ENCODE measurements at places on chromosomes 5 and 9.

DNA sequence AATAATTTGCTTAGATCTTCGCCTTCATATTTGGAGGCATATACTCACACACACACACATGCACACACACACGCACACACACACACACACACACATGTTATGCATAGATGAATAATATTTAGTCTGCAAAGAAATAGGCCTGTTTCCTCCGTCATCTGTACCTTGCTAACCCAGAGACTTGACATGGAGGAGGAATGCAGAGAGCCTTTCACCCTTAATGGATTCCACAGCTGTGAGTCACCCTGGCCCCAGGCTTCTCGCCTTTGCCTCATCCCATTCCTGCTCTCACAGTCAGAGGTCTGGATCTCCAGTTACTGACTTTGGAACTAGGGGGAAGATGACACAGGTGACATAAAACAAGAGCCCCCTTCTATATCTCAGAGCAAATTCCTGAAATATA, 29.7 kb downstream of the ZNF462 start:
- DNase-seq = no peak

DNA sequence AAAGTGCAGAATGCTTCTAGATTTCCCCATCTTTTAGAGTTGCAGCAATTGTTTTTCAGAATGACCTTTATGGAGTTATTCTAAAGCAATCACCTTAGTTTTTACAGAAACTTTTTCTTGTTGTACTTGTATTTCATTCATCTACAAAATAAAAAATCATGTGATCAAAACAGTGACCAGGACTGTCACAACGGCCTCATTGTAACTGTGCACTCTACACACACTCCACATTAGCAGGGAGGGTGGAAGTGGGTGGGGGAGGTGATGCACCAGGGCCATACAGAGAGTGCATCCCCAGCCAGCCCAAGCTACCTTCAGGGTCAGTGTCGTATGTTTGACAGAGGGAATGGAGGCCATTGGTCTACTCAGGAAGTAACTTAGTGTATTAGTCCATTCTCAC, 26.9 kb downstream of the EGFLAM start:
- DNase-seq = peak; percentile 23

GRCh38 chr5:72077390-72077789, 29.9 kb upstream of the MAP1B start:
- DNase-seq = no peak

- peak; percentile 12 for DNase-seq
These were observed 30.9 kb downstream of the SARDH start for GRCh38 chr9:133707065-133707762.

DNA sequence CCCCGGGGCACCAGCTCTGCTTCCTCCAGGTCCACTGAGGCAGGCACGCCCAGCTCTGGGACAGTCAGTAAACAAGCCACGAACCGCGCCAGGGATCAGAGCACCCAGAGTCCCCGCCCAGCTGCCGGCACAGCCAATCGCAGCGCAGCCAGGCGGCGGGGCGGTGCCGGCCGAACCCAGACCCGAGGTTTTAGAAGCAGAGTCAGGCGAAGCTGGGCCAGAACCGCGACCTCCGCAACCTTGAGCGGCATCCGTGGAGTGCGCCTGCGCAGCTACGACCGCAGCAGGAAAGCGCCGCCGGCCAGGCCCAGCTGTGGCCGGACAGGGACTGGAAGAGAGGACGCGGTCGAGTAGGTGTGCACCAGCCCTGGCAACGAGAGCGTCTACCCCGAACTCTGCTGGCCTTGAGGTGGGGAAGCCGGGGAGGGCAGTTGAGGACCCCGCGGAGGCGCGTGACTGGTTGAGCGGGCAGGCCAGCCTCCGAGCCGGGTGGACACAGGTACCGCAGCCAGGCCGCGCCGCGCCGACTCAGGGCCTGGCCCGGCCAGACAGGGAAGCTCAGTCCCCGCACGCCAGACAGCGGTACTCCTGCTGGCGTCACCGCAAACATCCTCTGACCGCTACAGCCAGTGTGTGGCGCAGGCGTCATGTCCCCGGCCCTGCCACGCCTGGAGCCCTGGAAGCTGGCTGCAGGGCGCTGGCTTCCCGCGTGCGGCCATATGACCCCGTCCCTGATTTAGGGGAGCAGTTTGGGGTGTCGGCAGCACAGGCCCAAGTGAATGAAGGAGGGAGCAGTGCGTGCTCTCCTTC, at the start of gene CTSL:
Gene CTSL, plus strand, starts transcription at position 220 of the 810 bp plus-strand sequence. CDS start 1,485 bp downstream, outside the sequence.
- peak; percentile 92 for DNase-seq

DNA sequence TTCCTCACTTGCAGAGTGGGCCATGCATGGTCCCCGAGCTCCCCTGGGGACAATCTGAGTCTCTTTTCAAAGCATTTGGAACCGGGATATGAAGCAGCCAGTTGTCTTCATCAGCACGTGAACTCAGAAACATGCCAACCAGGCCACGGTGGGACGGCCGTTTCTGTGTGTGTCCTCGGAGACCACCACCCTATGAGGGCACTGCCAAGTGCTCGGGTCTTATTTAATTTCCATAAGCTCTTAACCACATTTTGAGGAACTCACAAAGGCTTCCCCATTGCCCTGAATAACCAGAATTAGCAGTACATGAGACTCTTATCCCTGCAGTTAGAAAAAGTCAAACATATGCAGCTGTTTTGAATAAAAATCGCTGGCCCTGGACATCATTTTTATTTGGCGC, 60.1 kb downstream of the OTULIN start:
- DNase-seq = no peak

DNA sequence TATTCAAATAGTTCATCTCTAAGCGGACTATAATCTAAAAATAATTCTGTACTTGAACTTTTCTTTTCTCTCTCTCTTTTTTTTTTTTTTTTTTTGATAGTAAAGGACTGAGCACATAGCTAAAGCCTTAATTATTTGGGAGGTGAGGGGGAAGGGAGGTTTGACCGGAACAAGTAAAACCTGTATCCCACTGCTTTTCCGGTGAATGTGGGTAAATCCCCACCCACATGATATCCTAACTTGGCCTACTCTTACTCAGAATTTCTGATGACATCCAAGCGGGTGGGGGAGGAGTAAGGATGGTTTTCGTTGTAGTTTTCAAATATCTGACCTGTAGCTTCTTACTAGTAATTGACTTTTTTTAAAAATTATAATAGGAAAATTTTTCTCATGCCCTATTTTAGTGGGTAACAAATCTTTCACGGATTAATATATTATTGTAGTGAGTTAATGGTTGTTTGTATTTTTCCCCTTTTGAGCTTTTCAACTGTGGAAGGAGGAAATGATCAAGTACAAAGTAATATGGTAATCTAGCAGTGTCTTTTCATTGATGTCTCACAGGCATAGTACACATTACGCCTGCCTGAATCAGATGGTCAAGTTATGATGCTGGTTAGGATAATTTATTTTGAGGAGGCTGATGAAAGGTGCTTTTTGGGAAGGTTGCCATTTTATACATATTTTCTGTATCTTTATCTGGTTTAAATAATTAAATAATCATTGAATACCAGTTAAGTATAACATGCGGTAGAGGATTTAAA, 2.2 kb upstream of the ELL2 start:
- DNase-seq = no peak

GRCh38 chr9:14908295-14909180, 1.7 kb downstream of the FREM1 start:
- DNase-seq = no peak

DNA sequence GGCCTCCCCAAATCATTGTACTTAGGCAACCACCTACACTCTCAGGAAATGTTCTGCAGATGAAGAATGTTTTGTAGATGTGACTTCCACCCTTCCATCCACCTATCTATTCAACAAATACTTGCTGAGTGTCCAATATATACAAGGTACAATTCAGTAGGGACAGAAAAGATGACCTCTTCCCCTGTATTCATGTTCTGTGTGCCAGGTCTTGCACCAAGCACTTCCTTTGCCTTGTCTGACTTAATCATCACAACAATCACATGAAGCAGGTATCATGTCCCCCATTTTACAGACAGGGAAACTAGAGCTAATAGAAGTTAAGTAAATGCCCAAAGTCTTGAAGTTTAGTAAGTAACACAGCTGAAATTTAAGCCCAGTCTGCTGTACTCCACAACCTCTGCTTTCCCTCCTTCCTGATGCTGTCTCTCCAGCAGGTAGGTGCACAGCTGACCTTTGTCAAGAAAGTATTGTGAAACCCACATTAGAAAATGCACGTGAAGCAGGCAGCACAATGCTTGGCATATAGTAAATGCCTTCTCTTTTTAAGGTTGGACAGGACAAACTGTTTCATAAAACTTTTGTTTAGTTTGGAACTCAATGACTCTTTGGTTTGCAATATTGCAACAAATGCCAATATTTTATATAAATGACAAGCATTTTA, 296.5 kb downstream of the DEPDC1B start:
- no peak for DNase-seq

GRCh38 chr5:175694371-175695160, 36.7 kb downstream of the HRH2 start:
- no peak for DNase-seq

- no peak for DNase-seq
These were observed 15.4 kb downstream of the SEMA6A start for GRCh38 chr5:116559239-116559638.

- no peak for DNase-seq
These were observed 804.6 kb upstream of the COX7C start for GRCh38 chr5:85813146-85813545.

- no peak for DNase-seq
These were observed 345.6 kb downstream of the BNC2 start for GRCh38 chr9:16524823-16525222.

- DNase-seq = no peak
These were observed 183.3 kb downstream of the DEPDC1B start for GRCh38 chr5:60516688-60517087.

DNA sequence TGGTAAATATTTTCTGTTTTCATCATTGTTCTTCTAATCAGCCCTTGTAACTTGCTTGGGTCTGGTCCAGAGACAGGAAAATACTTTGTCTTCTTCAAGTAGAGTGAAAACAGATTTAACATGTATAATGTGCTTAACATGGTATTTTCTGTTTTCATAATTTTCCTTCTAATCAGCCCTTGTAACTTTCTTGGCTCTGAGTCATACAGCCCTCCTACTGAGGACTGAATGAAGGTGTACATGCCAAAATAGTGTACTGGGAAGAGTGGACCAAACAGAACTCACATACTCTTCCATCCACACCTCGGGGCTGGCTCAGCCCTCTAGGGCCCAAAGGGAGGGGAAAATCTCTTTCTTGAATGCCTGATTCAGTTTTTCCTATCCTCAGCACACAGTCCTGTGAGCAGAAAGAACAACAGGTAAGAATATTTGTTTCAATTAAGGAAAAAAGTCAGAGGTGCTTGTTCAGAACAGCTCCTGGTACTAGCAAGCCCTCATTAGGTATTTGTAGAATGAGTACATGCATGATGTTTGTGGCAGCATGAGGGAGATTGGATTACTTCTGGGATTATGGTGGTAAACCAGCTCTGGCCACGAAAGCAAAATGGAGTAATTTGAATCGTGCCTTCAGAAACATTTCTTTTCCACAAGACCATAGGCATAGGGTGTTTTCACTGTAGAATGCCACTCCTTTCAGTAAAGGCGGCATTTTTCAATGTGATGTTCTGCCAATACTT, 24.2 kb upstream of the MACIR start:
- DNase-seq = no peak

DNA sequence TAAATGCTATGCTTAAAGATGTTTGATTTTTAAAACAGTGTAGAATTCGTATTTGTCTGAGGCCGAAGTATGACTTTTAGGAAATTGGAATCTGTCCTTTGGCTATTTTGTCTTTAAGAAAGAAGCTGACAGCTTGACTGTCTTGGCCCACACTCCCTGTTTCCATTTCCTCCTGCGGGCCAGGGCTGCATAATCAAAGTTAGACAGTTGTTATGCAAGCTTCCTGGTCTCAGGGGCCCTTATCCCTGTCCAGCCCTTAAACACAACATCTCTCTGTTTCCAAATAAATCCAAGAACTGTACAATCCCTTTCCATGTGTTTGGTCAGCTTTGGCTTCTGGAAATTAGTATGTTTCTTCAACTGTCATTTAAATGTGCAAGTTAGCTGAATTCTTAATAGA, 54.6 kb upstream of the ECM2 start:
- peak; percentile 26 for DNase-seq

- DNase-seq = no peak
These were observed 6.1 kb upstream of the STOML2 start for GRCh38 chr9:35108946-35109575.

GRCh38 chr5:118243613-118244012, 744.7 kb downstream of the DTWD2 start:
- no peak for DNase-seq

- DNase-seq = no peak
These were observed 11.6 kb upstream of the IL12B start for GRCh38 chr5:159341906-159342310.

GRCh38 chr9:100700689-100701318, 122.9 kb downstream of the CAVIN4 start:
- no peak for DNase-seq

GRCh38 chr5:113062869-113063508, 86.4 kb downstream of the DCP2 start:
- DNase-seq = no peak

DNA sequence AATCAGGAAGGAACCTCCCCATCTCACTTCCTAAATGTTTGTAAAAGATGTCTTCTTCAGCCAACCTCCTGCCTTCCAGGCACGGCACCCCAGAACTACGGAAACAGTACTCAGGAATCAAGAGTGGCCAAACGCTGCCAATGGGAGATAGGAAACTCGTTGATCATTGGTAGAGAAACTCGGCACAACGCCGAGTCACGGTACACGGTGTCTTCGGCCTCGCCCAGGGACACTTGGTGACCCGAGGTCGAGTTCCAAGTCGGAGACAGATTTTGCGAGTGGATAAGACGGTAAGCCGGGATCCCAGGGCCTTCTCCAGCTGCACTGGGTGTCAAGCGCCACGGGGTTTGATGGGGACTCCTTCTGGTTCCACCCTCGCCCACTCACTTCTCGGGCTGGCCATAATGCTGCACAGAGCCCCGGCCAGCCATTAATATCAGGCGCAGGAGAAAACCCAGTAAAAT, 343 bp downstream of the KIAA0825 start:
- DNase-seq = peak; percentile 71

DNA sequence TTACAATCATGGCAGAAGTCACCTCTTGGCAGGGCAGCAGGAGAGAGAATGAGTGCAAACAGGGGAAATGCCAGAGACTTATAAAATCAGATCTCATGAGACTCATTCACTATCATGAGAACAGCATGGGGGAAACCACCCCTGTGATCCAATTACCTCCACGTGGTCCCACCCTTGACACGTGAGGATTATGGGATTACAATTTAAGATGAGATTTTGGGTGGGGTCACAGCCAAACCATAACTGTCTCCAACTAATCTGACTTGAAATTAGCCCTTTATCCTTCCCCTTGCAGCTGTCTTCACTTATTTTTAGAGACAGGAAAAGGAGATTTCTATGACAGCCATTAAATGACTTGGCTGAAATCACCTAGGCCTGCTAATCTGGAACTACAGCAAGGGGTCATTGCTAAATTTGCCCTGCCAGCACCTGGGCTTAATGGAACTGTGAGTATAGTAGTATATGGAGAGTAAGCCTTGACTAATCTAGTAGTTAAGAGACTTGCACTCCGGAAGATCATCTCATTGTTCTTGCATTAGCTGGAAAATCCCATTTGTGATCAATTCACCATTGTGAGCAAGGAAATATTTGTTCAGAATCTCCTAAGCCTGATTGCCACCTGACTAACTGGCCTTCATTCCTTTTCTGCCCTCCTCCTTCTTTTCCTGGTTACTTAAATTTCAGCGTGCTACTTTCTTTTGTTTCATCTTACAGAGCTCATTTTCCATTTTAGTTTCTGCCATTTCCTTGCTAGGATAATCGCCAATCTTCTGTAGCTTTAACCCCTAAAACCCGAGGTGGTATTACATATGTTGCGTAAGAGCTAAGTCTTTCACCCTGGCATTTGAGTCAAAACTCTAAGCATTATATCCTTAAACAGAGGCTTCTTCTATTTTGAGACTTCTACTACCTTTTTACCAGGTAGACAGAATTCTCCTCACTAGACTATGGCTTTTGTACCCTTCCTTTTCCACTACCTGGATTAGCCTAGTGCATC, 65.3 kb upstream of the RUSC2 start:
- DNase-seq = no peak
